ENCODE measurements at places on chromosomes 16 and 17. TPM values are rescaled to one million over a fixed set of nuclear protein-coding genes. Genes with fewer than 3 reads are reported as not detected.

The DPH1 gene
- 34.4 TPM for polyA plus RNA-seq

The PFAS gene
- 59.2 TPM for polyA plus RNA-seq

GRCh38 chr16:30615358-30616091 lies 5.3 kb upstream of the ZNF689 start:
- peak; percentile 84 for DNase-seq

GRCh38 chr16:56530872-56531271 lies 11.0 kb upstream of the BBS2 start:
- no peak for DNase-seq

GRCh38 chr16:11638140-11638539 lies 30.1 kb upstream of the SNN start:
- DNase-seq = no peak

The KCNJ12 gene
- 0.54 TPM for polyA plus RNA-seq

The ADAM11 gene
- polyA plus RNA-seq = 2.1 TPM

- DNase-seq = no peak
Measured at GRCh38 chr17:77995146-77995852, 36.8 kb downstream of the TNRC6C start.

The CWC25 gene
- polyA plus RNA-seq = 24.2 TPM

The TAT gene
- 0.05 TPM for polyA plus RNA-seq

DNA sequence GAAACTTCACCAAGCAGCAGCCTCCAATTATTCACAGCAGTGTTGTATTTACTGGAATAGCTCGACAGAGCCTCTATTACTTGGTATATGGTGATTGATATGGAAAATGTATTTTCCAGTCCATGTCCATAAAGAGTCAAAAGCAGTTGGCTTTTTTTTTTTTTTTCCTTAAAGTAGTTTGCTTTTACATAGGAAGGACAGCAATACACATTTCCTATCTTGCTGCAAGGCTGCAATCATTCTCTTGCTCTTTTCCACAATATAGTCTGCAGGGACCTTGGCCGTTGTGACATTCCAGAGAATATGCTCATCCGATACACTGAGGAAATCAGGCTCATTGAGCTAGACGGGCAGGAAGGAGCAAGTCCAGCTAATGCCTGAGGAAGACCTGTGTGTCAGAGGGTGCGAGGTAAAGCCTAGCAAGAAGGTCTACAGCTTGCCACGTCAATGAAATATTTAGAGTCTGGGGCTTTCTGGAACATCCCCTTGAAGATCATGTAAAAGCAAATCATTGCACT lies 131.1 kb downstream of the ENGASE start:
- DNase-seq = no peak

- DNase-seq = no peak
Measured at GRCh38 chr17:17179371-17179827, 26.7 kb downstream of the PLD6 start.

DNA sequence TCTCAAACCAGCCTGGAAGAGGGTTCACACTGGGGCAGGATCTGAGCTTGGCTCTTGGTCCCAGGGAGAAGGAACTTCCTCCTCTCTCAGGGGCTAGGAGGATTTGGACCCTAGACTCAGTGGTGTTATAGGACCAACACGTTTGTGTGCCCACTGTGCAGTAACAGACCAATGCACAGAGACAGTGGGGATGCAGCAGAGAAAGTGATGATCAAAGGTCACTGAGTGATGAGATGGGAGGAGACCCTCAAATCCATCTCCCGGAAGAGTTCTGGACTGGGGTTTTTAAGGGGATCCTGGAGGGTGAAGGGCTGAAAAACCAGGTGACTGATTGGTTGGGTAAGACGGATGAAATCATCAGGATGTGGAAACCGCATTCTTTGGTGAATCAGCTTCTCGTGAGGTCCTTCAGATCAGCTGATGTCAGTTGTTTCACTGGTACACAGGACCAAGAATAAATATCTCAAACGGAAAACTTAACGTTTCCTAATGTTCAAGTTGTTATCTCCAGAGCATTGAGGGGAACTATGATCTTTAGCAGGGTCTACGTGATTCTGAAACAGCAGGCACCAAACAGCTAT lies 3.3 kb upstream of the VAC14 start:
- no peak for DNase-seq

- DNase-seq = no peak
Measured at GRCh38 chr16:86505185-86505898, 5.0 kb upstream of the FOXF1 start.

The DHRS7C gene
- polyA plus RNA-seq = not detected

The CLCN7 gene
- polyA plus RNA-seq = 69.7 TPM

DNA sequence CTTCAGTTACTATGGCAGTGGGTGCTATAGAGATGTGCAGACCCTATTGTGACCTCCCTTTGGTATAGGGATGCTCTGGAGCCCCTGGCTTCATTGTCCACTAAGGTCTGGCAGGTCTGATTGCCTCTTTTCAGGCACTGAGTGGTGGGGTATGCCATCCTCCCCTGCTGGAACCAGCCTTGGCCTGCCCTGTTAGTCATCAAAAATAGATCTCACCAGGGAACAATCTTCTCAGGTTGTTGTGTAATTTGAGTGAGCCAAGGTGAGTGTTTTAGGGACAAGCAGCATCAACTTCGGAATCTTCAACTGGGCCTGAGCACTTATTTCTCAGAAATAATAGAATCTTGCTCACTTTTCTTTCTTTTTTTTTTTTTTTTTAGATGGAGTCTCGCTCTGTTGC lies 19.6 kb downstream of the HMOX2 start:
- no peak for DNase-seq

DNA sequence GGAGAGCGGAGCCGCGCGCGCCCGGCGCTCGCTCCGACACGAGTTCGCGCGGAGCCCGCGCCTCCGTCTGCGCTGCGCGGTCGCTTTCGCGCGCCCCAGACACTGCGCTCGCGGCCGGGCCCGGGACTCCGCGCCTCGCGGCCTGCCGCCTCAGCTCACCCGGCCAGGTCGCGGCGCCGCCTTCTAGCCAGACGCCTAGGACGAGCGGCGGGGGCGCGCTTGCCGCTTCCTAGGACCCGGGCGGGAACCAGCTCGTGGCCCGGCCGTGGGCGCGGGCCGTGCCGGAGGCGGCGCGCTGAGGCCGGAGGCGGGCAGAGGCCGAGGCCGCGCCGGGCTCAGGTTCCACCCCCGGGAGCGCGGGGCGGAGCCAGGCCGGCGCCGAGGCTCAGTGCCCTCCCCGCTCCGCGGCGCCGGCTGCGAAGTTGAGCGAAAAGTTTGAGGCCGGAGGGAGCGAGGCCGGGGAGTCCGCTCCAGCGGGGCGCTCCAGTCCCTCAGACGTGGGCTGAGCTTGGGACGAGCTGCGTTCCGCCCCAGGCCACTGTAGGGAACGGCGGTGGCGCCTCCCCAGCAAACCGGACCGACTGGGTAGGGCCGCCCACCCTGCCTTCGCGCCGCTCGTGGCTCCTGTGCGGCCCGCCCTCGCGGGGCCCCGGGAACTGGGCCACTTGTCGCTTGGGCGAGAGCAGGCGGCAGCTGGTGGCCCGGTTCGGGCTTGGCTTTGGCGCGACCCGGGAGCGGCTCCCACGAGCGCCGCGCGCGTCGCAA lies at the start of gene SPHK1:
Gene SPHK1 (plus strand): TSS at position 388 of the 765 bp plus-strand sequence. CDS start 1,036 bp downstream, outside the sequence.
- DNase-seq = peak; percentile 84

The RNF222 gene
- polyA plus RNA-seq = not detected

DNA sequence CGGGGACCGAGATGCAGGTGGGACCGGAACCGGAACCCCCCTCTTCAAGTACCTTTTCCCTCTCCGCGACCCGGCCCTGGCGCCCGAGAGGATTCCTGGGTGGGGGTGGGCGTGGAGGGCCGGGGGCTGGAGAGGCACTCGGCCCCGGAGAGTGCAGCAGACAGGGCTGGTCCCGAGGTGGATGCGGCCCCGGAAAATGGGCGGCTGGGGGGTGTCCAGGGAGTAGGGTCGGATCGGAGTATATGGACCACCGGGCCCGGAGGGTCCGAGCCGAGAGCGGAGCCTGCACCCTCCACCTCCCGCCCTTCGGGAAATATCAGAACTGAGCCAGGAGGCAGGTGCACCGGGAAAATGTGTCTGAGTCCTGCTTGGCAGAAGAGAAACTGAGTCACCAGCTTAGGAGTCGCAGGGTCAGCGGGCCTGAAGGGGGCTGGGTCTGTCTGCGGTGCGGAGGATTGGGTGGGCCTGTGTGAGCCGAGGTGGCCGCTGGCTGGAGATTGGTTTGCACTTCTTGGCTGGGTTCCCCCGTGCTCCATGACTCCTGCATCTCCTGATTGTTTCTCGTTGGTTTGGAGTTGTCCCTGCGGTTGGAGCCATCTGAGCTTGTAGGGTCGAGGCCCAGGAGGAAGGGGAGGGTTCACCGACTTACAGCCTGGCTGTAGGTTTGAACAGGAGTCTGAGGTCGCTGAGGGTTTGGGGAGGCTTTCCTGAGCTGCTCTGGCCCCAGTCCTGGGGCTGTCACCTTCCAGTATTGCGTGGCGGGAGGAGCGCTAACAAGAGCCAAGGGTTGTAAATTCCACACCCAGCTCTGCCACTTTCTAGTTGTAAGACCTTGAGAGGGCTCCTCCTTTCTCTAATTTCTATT lies 518 bp downstream of the SH2B1 start:
- no peak for DNase-seq

DNA sequence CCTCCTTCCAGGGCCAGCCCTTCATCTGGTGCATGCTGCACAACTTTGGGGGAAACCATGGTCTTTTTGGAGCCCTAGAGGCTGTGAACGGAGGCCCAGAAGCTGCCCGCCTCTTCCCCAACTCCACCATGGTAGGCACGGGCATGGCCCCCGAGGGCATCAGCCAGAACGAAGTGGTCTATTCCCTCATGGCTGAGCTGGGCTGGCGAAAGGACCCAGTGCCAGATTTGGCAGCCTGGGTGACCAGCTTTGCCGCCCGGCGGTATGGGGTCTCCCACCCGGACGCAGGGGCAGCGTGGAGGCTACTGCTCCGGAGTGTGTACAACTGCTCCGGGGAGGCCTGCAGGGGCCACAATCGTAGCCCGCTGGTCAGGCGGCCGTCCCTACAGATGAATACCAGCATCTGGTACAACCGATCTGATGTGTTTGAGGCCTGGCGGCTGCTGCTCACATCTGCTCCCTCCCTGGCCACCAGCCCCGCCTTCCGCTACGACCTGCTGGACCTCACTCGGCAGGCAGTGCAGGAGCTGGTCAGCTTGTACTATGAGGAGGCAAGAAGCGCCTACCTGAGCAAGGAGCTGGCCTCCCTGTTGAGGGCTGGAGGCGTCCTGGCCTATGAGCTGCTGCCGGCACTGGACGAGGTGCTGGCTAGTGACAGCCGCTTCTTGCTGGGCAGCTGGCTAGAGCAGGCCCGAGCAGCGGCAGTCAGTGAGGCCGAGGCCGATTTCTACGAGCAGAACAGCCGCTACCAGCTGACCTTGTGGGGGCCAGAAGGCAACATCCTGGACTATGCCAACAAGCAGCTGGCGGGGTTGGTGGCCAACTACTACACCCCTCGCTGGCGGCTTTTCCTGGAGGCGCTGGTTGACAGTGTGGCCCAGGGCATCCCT lies 7.4 kb downstream of the NAGLU start:
- DNase-seq = no peak

The PGS1 gene
- polyA plus RNA-seq = 27.0 TPM

DNA sequence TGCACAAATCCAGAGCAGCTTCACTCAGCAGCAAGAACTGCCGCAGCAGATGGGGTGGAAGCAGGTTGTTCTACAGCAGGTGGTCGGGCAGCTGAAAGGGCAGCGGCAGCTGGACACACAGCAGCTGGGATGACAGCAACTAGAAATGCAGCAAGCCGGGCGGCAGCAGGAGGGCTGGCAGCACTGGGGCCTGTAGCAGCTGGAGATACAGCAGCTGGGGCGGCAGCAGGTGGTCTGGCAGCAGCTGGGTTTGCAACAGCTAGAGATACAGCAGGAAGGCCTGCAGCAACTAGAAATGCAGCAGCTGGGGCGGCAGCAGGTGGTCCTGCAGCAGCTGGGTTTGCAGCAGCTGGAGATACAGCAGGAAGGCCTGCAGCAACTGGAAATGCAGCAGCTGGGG lies 460 bp downstream of the KRTAP4-3 start:
- no peak for DNase-seq

The HIGD1B gene
- polyA plus RNA-seq = not detected
